ENCODE measurements at places on chromosomes 13 and 19.
A peak's percentile ranks its signal among the peaks of the same experiment; 100 is the strongest.

DNA sequence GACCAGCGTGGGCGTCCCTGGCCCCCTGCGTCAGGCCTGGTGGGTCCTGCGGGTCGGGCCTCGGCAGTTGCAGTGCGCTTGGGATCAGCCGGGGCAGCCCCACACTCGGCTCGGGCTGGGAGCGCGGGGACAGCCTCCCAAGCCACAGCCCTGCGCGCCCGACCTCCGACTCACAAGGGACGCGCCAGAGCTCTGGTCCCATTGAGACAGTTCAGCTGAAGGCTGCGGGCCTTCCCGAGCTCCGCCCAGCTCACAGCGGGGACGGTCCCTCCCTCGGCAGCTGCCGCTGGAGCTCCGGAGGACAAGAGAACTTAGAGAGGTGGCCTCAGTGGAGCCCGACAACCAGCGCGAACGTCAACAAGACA is 45.7 kb upstream of the ZNF730 start:
- no peak for DNase-seq

- peak; percentile 36 for DNase-seq
These were observed 31.9 kb downstream of the RFXAP start for GRCh38 chr13:36850790-36851438.

DNA sequence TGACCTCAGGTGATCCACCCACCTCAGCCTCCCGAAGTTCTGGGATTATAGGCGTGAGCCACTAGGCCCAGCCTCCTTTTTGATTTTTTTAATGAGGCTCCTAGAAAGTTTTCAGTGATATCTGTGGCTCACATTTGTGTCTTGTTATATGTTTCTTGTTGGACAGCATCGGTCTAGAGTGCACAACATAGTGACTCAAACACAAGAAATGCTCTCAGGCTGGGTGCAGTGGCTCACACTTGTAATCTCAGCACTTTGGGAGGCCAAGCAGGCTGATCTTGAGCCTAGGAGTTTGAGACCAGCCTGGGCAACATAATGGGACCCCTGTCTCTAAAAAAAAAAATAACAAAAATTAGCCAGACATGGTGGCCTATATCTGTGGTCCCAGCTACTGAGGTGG is 8.2 kb downstream of the PHF11 start:
- no peak for DNase-seq

- no peak for DNase-seq
These were observed 21.1 kb downstream of the CCDC97 start for GRCh38 chr19:41330946-41331678.

- peak; percentile 87 for DNase-seq
These were observed 2.0 kb upstream of the RNF126 start for GRCh38 chr19:664913-665443.

GRCh38 chr13:39486758-39487157 is 116.2 kb downstream of the LHFPL6 start:
- DNase-seq: no peak

DNA sequence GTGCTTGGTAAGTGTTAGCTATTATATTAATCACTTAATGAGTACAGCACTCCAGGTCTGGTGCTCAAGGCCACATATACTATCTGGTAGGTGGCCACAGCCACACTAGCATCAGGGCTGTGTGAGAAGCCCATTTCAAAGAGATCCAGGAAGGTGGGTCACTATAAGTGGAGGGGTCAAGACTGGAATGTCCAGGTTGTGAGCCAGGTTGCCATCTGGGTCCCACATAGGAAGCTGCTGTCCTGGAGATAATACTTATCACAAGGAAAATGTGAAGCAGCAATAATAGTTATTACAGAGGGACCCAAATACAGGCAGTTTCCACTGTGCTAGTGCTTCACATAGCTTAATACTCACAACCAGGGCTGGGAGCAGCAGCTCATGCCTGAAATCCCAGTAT is 13.1 kb downstream of the C19orf47 start:
- no peak for DNase-seq

GRCh38 chr13:85536706-85537105 is 262.5 kb downstream of the SLITRK6 start:
- no peak for DNase-seq
